ENCODE measurements at places on chromosomes 5 and 9.

DNA sequence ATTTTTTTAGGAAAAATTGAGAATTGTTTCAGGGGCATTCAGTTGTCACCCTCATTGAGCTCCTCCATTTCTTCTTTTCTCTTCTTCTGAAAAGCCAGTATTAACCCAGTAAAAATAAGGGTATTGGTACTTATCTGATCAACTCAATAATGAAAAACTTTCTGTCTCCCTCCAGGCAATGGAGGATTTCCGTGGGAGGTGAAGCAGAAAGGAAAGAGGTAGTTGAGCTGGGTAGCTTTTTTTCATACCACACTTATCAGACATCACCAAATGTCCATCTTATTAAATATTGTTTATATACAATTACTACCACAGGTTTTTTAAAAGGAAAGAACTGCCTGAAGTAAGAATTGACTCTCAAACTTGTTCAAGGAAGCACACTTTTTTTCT, 731.1 kb upstream of the ZNF608 start:
- DNase-seq, result no peak

DNA sequence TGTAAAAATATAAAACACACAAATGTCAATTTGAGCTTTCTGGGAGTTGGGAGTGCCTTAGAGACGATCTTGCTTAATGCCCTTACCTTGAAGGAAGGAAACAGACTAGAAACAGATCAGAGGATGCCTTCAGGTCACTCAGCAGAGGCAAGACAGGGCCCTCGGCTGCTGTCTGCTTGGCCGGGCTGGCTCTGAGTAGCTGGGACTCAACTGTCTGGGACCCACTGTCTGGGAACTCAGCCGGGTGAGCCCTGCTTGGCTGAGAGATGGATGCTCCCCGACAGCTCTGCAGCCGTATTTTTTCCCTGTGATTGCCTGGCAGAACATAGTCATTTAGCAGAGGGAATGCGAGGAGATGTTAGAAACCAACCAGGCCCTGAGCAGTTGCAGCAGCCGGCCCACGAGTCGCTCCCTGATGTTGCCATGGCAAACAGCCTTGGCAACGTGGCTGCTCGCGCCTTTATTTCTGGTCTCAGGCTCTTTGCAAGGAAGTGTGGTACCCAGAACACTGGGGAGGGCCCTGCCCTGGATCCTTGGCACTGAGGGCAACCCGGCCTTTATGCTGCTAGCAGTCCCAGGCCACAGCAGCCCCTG, 10.9 kb downstream of the PPARGC1B start:
- no peak for DNase-seq

DNA sequence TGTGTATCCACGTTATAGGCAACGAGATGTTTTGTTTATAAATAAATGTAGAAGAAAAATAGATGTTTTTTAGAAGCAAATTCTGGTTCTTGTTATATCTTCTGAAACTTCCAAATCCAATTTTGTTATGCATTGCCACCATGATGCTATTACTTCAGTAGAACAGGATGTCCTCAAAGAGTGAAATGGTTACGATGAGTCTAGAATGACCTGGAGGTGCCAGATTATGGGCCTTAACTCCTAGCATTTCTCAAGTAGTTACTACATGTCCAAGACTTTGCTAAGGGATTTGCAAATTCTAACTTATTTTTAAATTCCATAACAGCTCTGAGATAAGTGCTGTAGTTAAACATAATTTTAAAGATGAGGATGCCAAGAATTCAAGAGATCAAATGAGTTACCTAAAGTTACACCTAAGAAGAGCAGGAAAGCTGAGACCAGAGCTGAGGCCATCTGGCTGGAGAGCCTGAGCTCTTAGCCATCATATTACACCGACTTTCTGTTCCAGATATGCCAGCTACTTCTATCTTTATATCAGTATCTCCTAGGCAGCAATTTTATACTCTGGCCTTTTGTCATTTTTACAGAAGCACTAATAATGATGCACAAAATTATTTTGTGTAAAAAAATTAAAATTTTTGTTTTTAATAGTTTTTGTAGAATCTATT, 173.2 kb upstream of the RASEF start:
- DNase-seq, result no peak

DNA sequence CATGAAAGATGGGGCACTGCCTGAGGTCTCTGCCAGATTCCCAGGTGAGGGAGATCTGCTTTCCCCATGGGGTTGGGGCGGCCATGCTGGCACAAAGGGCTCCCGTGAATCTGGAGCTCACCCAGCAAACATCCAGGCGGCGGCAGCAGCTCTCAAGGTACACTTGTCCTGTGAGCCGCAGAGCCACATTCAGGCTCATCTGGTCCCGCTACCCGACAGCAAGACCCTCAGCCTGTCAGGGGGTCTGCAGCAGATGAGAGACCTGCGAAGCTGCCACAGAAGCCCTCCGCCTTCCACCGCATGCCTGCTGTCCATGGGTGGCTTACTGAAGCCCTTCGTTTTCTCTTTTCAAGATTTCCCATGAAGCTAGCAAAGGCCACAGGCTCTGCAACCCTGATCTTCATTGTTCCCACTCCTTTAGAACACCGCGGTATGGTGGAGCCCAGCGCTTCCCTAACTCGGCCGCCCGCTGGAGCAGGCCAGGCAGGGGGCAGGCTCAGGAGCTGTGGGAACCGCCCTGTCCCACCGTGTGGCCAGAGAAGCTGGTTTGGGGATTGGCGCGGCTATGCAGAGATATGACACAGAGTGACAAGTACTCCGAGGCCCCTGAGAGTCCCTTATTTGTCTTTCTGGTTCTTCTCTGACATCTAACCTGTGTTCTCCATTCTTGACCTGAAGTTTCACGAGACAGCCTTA, 8.8 kb downstream of the LRRC14B start:
- no peak for DNase-seq

DNA sequence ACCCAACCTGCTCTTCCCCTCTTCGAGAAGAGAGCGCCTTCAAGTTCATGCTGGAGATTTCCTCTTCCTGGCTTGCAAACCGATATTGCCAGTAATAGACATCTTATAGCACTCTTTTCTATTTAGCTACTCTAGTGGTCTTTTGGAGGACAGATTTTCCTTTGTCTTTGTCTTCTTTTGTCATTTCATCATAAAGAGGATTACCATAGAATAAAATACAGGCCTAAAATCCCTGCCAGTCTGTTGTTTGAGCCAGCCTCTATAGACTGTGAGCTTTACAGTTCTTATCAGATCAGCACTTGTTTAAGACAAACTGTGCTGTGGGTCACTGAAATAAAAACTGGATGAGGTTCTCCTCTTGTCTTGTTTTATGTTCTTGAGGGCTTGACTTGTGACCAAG, 802.8 kb downstream of the NR2F1-AS1 start:
- no peak for DNase-seq

GRCh38 chr9:121023064-121023463, 27.0 kb downstream of the C5 start:
- DNase-seq, result no peak

DNA sequence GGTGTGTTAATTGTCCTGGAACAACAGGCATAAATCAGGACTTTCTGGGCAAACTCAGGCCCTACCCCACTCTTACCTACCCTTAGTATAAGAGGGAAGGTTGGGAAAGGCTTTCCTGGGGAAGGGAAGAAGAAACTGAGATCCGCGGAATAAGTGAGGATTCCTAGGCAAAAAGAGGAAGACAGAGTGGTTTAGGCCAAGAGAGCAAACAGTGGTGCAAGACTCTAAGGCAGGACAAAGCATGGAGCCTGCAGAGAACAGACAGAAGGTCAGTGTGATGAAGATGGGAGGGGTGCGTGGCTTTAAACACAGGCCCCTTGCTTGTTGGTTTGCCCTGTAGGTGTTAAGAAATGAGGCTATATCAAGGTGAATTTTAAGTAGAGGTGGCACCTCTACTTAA, 69.4 kb downstream of the TMC1 start:
- DNase-seq, result no peak

DNA sequence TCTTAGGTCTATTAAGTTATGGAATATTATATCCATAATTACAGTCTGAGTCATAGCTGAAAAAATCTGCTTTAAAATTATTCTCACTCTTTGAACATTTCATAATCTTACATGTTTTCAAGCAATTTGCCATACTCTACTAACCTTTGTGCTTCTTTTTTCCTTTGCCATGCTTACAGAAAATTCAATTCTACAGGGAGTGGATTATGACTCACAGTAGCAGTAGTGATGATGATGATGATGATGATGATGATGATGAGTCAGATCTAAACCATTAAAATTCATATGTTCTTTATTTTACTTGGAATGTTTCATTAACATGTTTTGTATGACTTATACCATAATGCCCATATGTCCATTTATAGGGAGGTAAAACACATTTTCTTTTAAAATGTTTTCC, 207.1 kb downstream of the VPS13A start:
- DNase-seq, result no peak

- DNase-seq, result no peak
Observed at GRCh38 chr9:4225291-4226028, 74.4 kb downstream of the GLIS3 start.

- DNase-seq, result no peak
Observed at GRCh38 chr5:171895081-171895480, 109.5 kb downstream of the SMIM23 start.

GRCh38 chr9:82584349-82584863, 478.5 kb downstream of the RASEF start:
- DNase-seq, result no peak

- no peak for DNase-seq
Observed at GRCh38 chr5:31680528-31680927, 41.6 kb downstream of the PDZD2 start.

DNA sequence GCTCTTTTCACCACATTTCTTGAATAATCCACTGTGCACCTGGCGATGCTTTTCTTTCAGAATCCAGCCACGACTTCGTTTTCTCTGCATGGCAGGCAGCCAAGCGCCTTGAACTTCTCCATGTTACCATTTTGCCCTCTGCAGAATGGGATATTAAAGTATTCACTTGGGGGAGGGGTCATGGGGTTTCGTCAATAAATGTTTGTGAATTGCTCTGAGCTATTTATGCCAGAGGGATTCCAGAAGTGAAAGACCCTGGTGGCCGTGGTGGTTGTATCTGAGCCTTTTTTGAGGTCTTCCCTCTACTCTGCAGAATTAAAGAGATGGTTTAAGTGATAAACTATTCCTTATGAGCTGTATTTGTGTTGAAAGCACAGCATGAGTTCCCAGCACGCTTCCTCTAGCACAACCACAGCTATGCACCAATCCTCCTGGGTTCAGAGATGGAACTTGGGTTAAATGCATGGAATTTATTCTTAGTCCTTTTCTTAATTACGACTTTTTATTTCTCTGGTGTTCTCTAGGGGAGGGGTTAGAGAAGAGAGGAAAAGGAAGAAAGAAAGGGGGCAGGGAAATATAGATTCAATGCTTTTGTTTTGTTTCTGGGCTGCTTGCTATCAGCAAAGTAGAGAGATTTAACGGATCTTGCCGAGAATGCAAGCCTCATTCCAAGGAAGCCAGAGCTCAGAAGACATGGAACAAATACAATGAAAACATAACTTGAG, 478.2 kb upstream of the TNC start:
- no peak for DNase-seq

- no peak for DNase-seq
Observed at GRCh38 chr9:1513105-1513504, 462.9 kb downstream of the DMRT2 start.

DNA sequence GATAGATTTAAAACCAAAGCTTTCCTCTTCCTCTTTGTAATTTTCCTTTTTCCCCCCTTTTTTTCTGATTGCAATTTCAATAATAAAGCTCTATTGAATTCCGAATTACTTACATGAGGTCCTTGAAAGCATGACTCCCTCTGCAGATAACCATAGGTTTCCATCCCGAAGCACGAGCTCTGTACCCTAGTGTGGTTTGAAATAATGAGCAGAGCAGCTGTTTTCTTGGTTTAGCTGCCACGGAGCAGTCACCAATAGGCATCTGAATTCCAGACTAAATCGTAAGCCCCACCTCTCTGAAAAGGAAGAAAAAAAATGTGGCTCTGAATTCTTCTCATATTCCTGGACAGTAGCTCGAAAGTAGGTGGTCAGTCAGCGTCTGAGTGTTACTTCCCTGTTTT, 18.5 kb upstream of the GNE start:
- DNase-seq, result no peak

DNA sequence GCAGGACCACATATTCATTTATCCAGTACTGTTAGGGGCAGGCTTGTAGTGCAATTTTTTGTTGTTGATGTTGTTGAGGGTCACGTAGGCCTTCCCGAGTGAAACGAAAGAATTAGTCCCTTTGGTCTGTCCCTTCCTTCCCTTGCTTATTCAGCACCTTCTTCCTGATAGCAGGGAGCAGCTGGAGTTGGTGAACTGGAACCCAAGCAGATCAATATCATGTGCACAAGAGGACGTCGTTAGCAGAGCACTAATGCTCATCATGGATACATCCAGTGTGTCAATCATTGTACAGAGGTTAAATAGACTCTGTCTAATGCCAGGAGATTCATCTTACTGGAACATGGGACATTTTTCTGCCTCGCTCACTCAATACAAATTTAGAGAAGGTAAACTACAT, 33.0 kb upstream of the MAP1B start:
- no peak for DNase-seq

DNA sequence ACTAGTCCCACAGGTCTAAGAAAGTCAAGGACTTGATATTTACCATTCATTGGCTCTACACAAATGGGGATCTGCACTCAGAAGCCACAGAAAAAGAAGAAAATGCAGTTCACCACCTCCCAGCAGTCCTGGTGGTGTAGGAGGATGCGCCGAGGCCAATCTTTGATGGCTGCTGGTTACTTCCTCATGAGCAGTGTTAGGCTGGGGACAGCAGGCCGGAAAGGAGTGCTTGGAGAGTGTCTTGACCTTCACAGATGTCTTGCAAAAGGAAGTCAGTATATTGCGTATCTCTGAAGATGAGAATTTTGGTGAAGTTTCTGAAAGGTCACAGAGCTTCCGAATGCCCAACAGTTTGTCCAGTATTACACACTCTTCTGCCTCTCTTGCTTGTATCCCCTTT, 597.0 kb downstream of the EBF1 start:
- no peak for DNase-seq

- DNase-seq, result no peak
Observed at GRCh38 chr5:170305646-170306025, 8.1 kb upstream of the LCP2 start.

GRCh38 chr5:141630570-141631140, 6.0 kb downstream of the HDAC3 start:
- no peak for DNase-seq

DNA sequence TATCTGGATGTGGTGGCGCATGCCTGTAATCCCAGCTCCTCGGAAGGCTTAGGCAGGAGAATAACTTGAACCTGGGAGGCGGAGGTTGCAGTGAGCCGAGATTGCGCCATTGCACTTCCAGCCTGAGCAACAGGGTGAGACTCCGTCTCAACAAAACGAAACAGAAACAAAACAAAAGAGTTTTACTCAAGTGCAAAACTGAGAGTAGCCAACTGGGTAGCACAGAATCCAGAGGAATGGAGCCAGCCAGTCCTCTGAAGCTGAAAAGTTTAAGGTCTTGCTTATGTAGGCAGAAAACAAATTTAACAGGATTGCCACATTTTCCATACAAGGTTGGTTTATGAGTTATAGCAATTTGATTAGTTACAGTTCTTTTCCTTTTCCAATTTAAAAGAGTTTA, 32.0 kb downstream of the SPIN1 start:
- no peak for DNase-seq

DNA sequence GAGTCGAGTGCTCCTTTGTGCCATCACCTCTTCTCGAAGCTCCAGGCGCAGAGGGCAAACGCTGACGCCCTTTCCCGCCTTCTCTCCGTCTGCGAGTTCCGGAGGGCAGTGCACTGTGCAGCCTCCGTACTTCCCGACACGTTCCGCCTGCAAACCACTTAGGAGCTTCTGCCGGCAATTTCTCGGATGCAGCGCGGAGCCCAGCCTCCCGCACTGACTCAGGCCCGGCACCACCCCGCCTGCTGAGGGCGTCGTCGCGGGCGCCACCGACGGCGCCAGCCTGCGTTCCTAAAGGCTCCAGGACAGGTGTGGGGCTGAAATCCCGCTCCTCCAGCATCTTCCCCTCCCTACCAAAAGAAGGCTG, 9.3 kb upstream of the TRIM36 start:
- DNase-seq, result no peak

All from activated naive CD4-positive, alpha-beta T cell treated with anti-CD3 and anti-CD28 coated beads, Interleukin-2, amount 50 U/mL, for 72 hours (primary cell).